ENCODE measurements at places on chromosomes 1 and 21.
A peak's percentile ranks its signal among the peaks of the same experiment; 100 is the strongest.

DNA sequence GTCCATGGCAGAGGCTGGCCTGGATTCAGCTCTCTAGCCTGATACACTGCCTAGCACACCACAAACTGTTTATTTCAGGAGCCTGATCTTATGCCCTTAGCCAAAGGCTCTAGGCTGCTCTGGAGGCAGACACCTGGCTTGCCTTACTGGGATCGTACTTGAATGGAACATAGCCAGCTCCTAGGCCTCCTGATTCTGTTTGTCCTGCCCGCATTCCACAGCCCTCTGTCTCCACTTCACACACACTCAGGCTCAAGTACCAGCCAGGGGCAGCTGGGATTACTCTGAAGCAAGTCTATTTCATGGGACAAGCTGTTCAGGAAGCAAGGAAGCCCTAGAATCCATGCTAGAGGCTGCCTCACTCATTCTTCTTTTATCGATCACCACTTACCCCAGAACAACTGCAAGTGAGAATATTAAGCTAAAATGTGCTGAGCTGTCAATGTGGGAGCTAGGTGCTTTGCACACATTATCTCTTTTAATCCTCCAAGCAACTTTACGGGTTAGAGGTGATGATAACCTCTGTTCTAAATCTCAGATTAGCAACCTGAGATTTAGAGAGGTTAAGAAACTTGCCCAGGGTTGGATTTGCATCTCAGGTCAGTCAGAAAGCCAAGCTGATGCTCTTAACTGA is 31.1 kb upstream of the CYP4B1 start:
- DNase-seq: no peak

DNA sequence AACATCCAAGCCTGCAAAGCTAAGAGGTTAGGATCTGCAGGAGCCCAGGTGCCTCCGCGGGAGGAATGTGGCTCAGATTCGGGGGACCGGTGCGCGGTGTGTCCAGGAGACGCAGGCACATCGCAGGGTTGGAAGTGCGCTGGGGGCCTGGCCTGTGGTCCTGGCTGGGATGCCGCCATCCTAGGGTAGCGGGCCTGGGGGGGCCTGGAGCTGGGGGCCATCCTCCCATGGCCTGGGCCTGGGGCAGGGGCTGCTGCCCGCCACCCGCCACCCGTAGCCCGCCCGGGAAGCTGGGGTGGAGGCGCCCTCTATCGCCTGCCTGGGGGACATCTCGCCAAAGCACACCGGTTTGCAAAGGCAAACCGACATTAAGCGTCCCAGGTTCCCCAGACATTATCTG is 170.6 kb upstream of the ARHGEF16 start:
- no peak for DNase-seq

DNA sequence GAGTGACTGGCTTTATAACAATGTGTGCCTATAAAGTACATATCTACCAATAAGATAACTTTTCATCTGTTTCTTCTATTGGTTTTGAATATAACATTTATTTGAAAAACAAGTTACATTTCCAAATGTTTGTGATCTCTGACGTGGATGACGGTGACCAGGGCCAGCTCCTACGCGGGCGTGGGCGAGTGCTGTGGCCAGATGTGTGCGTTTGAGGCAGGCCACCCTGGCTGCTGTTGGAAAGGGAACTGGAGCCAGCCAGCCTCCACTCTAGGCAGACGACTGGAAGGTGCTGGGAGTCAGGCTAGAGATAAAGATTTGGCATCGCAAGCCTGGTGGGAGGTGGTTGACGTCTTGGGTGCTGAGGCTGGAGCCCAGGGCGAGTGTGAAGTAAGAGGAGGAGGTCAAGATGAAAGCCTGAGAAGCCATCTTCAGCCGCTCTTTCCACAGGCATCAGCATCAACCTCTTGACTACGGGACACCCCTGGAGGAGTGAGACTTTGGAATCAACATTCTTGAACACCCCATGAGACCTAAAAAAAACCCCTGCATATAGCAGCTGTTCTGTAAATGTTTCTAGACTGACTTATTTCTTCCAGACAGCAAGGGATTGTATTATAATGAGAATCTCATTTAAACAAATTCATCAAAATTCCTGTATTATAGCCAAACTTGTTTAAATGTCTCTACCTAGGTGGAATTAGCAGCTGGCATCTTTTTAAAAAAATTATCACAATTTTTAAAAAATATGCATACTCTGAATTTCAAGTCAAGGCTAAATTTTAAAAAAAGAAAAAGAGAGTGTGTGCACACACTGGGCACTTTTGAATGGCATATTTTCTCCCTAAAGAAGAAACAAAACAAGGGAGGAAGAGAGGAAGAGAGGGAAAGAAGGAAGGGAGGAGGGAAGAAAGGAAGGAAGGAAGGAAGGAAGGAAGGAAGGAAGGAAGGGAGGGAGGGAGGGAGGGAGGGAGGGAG is 112.5 kb upstream of the SLC44A3 start:
- DNase-seq: no peak

DNA sequence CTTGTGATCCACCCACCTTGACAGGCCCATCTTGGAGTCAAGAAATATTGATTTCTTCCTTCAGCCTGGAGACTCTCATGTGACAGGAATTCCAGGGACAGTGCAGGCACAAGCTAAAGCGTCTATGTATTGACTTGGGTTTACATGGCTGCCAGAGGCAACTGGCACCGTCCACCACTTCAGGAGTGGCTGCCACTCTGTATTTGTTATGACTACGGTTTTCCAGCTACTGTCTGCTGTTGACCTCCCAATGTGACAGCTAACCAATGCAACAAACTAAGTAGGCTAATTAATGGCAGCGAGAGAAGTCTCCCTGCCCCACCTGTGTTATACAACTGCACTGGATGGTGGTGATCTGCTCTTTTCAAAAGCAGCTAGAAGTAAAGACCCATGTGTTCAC is 56.9 kb downstream of the CD58 start:
- DNase-seq: no peak

DNA sequence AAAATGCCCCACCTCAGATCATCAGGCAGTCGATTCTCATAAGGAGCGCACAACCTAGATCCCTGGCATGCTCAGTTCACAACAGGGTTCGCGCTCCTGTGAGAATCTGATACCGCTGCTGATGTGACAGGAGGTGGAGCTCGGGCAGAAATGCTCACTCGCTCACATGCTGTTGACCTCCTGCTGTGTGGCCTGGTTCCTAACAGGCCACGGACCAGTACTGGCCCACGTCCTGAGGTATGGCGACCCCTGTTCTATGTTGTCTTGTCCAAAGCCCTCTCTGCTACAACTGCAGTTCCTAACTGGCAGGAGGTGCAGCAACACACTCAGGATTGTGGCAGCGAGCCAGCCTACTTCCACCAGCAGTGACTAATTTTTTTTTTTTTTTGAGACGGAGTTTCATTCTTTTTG is 70.6 kb downstream of the CLSTN1 start:
- peak; percentile 58 for DNase-seq

DNA sequence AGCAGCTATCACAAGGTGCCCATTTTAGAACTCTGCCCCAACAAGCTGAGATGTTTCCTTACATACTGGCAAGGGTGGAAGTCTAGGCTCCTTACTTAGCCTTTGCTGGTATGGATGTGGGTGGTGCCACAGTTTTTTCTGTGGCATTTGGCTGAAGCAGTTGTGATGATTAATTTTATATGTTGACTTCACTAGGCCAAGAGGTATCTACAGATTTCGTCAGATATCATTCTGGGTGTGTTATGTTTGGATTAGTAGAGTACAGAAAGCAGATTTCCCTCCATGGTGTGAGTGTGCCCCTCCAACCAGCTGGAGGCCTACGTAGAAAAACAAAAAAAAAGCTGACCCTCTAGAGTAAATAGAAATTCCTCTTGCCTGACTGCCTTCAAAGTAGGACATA is 317.0 kb downstream of the BARHL2 start:
- no peak for DNase-seq

GRCh38 chr21:29267666-29268065 is 31.1 kb upstream of the BACH1 start:
- no peak for DNase-seq

DNA sequence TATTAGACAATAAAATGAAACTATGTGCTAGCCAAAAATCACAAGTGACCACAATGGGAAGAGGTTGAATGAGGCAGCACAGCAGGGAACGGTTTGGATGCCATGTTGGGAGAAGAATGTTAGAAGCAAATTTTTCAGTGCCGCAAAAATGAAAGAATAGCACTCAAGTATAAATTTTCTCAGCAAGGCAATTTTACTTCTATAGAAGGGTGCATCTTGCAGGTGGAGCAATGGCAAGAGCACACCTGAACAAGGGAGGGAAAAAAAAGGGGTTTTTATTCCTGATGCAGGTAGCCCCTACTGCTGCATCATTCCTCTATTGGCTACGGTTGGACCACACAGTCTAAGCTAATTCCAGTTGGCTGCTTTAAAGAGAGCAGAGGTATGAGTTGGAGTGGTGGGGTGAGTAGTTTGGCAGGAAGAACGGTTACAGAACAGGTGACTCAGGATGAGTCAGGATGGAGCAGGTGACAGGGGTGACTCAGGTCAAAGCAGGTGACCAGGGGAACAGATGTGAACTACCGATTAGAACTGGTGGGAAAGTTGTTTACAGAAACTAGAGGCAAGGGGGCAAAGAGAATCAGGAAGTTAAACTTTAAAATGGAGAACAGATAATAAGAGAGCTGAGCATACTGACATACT is 301.1 kb upstream of the NRIP1 start:
- no peak for DNase-seq

All from amniotic stem cell (primary cell).